ENCODE measurements at places on chromosomes 16 and 17.
A peak's percentile ranks its signal among the peaks of the same experiment; 100 is the strongest.

GRCh38 chr17:27670791-27671590 lies 40.0 kb downstream of the LGALS9 start:
- DNase-seq = no peak

DNA sequence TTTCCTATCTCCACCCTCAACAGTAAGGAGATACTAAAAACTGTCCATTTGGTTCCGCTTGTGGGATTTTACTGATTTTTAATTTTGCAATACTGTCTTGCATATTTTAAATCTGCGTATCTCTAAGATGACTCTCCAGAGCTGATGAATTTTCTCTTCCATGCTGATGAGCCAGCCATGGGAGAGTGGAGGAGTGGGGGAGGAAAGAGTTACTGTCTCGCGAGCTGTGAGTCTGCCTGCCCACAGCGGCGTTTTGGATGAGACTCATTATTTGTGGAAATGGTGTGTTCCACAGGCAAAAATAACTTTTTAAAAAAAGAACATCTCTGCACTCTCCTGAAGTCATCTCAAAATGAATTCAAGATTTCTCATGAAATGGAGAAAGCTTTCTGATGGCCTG lies 34.6 kb upstream of the MYOCD start:
- DNase-seq = peak; percentile 23

DNA sequence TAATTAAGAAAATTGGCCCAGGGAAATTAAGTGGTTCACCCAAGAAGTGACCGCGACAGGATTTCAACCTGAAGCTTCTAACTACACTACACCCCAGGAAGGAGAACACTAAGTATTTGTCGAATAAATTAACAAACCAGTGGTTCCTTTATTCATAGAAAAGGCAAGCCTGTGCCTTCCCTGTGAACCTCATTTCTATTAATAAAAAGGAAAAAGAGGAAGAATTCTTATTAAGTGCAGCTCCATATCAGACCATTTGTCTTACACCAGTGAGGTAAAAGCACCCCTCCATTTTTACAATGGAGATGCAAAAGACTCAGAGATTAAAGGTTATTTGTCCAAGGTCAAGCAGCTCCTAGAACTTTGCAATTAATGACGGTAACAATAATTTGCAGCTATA lies 1.7 kb downstream of the COPS3 start:
- DNase-seq = no peak

- peak; percentile 72 for DNase-seq
Measured at GRCh38 chr16:11201498-11202259, 54.3 kb downstream of the SOCS1 start.

- DNase-seq = no peak
Measured at GRCh38 chr16:57303910-57304168, 19.4 kb upstream of the PLLP start.

DNA sequence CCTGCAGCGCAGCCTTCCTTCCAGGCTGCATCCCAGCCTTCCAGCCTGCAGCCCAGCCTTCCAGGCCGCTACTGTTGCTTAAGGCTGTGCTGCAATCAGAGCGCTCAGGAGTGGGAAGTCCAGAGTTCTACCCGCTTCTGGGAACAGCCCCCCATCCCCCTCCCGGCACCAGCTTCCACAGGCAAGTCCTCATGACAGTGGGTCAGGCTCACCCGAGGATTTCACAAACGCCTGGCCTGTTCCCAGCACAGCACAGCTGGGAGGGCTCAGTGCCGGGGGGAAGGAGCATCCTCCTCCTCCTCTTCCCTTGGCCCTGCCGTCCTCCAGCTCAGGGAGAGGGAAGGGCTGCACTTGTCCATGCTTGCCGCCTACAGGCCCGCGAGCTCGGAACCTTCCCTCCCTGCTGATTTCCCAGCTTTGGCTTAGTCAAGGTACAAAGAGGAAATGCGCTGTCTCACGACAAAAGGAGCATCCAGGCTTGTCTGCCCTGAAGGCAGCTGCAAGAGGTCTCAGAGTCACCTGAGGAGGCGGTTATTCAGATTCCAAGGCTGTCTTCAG lies 8.3 kb downstream of the SOCS3 start:
- DNase-seq = peak; percentile 100

- DNase-seq = no peak
Measured at GRCh38 chr16:86229866-86230656, 280.3 kb upstream of the FOXF1 start.

GRCh38 chr16:4713663-4714501 lies 20.2 kb downstream of the ANKS3 start:
- DNase-seq = no peak

DNA sequence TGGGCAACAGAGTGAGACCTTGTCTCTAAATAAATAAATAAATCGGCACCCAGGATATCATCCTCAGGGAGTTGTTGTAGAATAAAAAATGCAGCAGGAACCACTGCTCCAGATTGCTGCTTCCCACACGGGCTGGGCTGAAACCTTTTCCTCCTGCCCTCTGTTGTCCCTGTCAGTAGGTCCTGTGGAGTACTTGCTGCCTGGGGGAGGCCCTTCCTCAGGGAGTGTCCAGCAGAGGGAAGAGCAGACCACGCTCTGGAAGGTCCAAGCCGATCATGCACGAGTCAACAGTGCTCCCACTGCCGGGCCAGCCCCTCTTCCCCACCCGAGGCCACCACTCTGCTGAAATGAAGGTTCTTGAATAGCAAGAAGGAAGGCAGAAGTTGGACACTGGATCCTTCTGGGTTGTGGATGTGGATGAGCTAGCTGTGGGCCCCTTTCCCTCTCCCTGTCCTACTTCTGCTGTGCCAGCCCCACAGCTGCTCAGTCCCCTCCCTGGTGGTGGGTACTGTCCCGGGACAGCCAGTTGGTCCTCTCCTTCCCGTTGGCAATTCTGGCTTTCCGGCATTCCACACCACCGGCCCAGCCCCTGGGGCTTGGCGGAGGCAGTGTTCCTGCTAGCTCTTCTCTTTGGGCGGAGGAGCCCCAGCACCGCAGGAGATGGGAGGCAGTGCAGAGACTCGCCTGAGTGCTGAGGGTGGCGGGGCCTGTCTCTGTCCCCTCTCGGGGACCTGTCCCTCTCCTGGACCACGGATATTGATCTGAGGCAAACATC lies 10.8 kb downstream of the CDK5R1 start:
- DNase-seq = no peak

GRCh38 chr17:70295731-70296130 lies 126.4 kb downstream of the KCNJ2 start:
- DNase-seq = no peak

GRCh38 chr16:88844419-88845036 lies 12.2 kb downstream of the GALNS start:
- no peak for DNase-seq

DNA sequence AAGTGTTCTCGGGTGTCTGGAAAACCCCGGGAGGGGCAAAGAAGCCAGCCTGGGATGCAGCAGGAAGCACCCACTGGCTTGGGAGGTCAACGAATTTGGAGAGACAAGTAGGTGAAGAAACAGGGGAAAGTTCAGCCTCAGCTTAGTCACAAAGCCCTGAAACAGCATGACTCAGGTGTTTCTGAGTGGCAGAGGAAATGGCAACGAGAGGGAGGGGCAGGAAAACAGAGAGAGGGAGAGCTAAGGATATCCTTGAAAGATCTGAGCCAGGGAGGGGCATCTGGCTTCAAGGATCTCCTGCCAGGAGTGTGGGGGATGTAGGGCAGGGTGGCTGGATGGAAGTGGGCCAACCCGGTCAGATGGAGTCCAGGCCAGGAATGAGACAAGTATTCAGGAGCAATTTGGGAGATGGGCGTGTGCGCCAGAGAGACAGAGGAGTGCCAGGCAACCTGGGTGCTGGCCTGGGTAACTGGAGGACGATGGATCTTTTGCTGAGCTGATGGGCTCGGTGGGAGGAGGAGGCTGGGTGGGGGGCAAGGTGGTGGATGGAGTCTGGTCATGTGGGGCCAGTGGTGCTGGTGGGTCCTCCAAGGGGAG lies 27.2 kb downstream of the ABCC3 start:
- peak; percentile 91 for DNase-seq

DNA sequence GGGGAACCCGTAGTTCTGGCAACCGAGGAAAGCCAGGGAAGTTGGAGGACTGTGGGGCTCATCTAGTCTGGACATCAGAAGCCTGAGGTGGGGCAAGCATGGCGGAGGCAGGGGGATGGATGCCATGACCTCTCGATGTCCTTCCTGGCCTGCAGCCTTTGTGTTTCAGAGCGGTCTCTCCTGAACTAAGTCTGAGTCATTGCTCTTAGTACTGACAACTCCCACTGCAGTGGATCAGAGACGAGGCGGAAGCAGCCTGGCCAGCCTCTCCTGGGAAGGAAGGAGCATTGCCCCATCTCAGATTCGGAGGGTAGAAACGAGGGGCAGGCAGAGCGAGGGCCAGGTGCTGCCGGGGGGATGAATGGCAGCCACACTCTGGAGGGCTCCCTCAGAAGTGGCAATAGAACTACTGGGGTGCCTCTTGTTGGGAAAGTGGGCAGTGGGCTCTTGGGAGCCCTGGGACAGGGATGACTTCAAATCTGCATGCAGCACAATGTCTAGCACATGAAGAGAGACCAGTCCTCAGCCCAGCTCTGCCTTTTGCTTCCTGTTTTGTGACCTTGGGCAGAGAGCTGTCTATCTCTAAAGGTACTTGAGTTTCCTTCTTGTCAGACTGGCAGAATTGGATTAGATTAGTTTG lies 3.6 kb upstream of the STAC2 start:
- DNase-seq = peak; percentile 58

GRCh38 chr17:39094607-39095308 lies 56.7 kb downstream of the PLXDC1 start:
- no peak for DNase-seq

DNA sequence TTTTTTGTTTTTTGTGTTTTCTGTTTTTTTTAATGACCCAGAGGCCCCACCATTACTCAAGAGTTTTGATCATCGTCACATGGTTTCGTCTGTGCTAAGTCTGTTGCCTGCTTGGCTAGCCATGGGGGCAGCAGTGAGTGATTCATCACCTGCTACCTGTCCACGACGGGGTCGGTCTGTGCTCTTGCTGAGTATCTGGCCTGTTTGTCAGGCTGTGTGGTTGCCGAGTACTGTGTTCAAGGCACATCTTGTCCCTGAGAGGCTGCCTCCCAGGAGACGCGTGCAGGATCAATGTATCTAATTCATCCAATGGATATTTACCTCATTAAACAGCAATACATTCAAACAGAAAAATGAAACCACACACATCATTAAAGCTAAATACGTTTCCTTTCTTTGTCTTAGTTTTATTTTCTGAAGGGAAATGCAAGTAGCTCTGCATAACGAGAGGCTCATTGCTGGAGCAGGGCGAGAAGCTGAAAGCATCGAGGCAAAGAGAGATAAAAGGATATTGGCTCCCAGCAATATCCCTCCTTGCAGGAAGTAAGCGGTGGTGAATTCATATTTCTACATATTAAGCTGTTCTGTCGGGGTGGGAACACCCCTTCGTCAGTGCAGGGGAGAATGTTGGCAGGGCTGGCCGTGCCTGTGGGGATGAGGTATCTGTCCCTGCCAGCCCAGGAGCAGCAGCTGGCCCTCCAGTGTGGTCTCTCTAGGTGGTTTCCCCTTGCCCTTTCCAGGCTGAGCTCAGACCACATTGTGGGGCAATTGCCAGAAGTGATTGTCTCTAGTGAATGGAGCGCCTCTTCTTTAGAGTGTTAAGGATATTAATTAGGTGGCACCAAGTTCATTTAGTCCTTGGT lies 166.2 kb upstream of the ASIC2 start:
- no peak for DNase-seq

DNA sequence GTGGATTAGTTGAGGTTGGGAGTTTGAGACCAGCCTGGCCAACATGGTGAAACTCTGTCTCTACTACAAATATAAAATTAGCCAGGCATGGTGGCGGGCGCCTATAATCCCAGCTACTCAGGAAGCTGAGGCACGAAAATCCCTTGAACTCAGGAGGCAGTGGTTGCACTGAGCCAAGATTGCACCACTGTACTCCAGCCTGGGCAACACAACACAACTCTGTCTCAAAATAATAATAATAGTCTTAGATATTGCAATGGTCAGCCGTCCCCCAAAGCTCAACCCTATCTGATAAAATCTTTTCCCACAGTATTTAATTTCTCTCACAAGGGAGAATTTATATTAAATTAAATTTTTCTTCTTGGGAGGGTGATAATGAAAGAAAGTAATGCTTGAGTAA lies 169.6 kb downstream of the XYLT1 start:
- no peak for DNase-seq

DNA sequence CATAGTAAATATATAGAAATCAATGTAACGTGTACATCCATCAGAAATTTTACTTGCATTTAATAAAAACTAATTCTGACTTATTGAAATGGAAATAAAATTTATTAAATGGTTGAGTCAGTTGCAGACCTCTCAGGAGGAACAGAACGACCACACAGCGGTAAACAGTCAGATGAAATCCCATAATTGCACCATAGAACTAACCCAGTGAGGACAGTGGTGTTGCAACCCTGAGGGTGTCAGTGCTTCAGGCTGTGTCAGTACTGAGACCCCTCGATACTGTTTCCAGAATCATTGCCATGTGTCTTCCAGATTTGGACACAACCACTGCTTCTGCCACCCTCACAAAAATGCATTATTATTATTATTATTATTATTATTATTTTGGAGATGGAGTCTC lies 29.0 kb upstream of the SSTR2 start:
- no peak for DNase-seq

DNA sequence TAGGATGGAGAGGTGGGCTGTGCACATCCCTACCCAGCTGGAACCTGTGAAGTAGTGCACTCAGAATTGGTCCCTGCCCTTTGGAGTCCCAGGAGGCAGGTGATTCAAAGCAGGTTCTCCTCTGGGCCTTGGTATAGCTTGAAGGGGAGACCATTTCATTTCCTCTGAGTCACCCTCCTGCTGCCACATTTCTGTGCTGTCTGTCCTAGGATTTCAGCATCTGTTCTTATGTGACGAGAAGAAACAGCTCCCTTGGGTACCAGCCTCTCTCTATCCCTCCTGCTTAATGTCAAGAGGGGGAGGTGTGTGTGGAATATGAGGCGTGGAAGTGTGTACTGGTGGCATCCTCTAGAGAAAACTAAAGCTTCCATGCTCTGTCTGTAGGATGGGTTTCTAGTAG lies 5.0 kb upstream of the NFE2L1 start:
- DNase-seq = peak; percentile 29

DNA sequence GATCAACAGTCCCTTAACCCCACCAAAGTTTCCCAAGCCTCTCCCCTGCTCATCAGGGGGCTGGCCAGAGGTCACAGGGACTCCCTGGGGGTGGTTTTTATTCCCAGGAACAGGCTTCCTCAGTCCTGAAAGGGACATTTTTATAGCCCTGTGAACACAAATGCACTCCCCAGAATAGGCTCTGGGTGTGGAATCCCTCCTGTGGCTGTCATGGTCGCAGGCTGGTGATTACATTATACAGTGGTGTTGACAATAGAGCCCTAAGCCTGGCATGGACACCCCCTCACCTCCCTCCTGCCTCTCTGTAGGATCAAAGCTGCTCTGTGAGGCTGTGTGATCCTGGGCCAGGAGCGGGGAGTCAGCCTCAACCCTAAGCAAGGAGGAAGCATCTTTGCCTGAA lies 1.4 kb upstream of the CA4 start:
- DNase-seq = no peak

- no peak for DNase-seq
Measured at GRCh38 chr17:61469474-61469873, 17.3 kb downstream of the TBX4 start.

- DNase-seq = no peak
Measured at GRCh38 chr17:74137416-74137815, 66.1 kb upstream of the RPL38 start.

- no peak for DNase-seq
Measured at GRCh38 chr16:79758615-79759346, 158.2 kb upstream of the MAF start.

All from AG10803 (cell line).